SK-N-DZ (cell line): ENCODE measurements at places on chromosomes 11 and 22.
A peak's percentile ranks its signal among the peaks of the same experiment; 100 is the strongest.

DNA sequence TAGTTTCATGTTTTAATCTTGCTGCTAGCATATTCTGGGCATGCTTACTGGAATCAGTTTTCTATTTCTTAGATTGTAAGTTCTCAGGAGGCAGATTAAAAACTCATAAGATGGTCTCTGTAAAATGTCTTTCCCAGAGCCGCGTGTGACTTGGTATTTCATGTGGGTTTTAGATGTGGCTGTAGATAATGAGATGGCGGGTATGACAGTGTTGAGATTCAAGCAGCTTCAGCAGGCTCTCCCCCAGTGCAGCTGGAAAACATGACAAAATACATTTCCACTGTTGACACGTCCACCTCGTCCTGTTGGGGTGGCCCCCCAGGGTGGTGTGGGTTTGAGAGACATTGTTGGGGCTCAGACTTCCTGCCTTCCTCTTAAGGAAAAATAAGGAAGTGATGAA, 106.8 kb downstream of the KIRREL3 start:
- DNase-seq: peak; percentile 11

DNA sequence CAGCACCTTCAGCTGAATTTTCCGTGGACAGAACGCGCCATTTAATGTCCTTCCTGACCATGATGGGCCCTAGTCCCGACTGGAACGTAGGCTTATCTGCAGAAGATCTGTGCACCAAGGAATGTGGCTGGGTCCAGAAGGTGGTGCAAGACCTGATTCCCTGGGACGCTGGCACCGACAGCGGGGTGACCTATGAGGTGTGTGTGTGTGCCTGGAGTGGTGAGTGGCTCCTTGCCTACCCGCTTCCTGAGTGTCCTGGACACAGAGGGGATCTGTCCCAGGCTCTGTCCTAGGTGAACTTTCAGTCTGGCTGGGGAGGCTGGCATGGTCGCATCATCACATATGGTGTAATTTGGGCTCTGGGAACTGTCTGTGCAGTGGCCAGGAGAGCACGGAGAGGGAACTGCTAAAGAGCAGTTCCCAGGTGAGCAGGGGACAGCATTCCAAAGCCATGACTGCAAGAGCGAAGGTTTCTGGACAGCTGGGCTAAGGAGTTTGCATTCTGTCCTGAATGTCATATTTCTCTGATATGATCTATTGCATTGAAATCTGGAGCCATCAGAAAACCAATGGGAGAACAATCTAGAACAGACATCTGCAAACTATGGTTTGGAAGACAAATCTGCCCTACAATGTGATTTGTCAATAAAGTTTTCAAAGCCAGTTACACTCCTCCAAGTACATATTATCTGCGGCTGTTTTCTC, 104.3 kb downstream of the RRAS2 start:
- no peak for DNase-seq

DNA sequence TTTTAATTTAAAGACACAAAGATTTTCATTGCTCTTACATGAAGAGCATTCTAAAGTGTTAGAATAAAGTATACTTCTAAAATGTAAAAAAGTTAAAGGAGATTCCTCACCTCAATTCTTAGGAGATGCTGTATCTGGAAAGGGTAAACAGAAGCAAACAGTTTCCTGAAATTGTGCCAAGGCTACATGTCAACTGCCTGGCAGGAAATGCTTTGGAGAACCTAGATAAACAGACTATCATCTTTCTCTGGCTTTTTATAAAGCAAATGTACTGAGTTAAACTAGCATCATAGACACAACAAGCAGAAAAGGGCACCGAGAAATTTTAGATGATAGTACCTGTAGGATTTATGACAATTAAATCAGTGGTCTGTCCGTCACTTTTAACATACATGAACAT, 24.7 kb upstream of the AKIP1 start:
- DNase-seq: no peak

DNA sequence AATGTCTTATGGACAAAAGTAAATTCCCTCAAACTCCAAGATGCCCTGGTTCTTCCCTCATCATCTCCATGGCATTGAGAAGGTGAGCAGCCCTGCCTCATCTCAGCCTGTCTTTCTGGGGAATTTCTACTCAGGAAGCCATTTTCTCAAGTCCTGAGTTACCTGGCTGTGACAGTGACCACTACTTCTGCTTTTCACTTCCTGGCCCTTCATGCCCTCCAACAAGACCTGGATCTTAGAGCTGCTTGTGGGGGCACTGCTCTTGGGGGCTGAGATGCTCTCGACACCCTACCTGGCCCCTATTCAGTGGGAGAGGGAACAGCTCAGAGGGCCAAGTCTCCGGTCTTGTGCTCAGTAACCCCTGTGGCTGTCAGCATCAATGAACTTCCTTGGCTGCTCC, 5.5 kb upstream of the IGSF22 start:
- DNase-seq: no peak

- DNase-seq: no peak
Observed at GRCh38 chr11:20611892-20612291, 12.5 kb downstream of the SLC6A5 start.

GRCh38 chr22:50325444-50326224, 1.2 kb downstream of the DENND6B start:
- DNase-seq: no peak

DNA sequence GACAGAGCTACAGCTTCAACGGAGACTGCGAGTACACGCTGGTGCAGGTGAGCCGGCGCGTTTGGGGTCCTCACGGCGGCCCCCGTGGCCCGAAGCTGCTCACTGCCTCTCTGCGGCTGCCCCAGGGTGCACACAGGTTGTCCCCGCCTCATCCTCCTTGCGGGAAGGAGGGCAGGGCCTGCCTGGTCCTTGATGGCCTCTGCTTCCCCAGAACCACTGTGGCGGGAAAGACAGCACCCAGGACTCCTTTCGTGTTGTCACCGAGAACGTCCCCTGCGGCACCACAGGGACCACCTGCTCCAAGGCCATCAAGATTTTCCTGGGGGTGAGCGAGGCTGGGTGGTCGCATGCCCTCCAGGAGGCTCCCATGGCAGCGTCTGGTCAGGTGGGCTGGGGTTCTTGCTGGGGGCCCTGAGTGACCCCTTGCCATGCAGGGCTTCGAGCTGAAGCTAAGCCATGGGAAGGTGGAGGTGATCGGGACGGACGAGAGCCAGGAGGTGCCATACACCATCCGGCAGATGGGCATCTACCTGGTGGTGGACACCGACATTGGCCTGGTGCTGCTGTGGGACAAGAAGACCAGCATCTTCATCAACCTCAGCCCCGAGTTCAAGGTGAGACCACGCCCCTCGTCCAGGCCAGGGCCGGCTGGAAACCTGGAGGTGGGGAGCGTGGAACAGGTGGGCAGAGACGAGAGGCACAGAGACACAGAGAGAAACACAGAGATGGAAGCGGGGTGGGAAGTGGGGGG, 19.4 kb downstream of the MUC5AC start:
- DNase-seq: no peak

GRCh38 chr22:23220485-23221350, 40.4 kb downstream of the BCR start:
- no peak for DNase-seq
